CD4-positive, alpha-beta memory T cell (primary cell): ENCODE measurements at places on chromosomes 1 and 21.

- DNase-seq = no peak
Measured at GRCh38 chr1:53110370-53111072, 31.9 kb downstream of the SLC1A7 start.

- DNase-seq = no peak
Measured at GRCh38 chr1:113660088-113660487, 99.2 kb downstream of the PHTF1 start.

- peak; percentile 70 for DNase-seq
Measured at GRCh38 chr1:24927988-24928688, 1.9 kb downstream of the RUNX3 start.

- no peak for DNase-seq
Measured at GRCh38 chr1:82318265-82318664, 517.5 kb downstream of the ADGRL2 start.

GRCh38 chr1:172608098-172608601 is 50.8 kb upstream of the FASLG start:
- no peak for DNase-seq

GRCh38 chr1:17723684-17724083 is 31.4 kb upstream of the ACTL8 start:
- no peak for DNase-seq

GRCh38 chr1:77143529-77144121 is 75.6 kb downstream of the PIGK start:
- DNase-seq = peak; percentile 7

DNA sequence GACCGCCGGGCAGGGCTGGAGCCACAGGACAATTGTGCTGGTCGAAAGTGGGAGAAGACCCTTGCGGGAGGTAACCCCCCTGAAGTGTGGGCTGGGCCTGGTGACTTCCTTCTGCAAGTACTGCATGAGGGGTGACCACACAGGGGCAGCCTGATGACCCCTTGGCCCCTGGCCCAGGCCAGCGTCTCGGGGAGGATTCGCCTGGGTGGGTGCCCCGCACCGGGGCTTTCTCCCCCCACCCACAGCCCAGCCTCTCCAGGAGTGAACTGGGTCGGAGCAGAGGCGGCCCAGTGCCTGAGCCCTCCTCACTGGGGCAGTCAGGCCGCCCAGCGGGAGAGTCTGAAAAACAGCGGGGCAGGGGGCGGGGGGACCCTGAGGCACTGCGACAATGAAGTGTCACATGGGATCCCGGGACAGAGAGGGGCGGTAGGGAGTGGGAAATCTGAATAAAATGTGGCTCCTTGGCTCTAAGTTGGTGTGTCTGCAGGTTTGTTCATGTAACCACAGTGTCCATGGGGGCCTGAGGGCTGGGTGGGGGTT is 1.6 kb upstream of the DNMT3L start:
- no peak for DNase-seq

DNA sequence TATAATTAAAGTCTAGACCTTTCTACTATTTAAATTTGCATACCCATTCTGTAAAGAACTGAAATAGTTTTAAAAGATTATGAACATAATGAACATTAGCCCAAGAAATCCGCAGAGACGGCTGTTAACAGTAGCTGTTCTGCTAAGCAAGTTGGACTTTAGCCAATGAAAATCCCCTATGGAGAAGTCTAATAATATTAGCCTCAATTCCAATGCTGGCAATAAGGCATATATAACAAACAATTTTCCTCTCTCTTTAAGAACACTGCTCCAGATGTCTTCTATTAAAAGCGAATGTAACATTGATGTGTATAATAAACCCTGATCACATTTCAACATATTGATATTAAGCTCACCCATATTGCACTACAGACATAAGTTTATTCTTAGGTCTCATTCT is 221.3 kb upstream of the KCTD3 start:
- DNase-seq = no peak

GRCh38 chr1:9181176-9181906 is 52.4 kb upstream of the GPR157 start:
- peak; percentile 50 for DNase-seq

- no peak for DNase-seq
Measured at GRCh38 chr1:44433209-44433608, 28.2 kb downstream of the RNF220 start.

DNA sequence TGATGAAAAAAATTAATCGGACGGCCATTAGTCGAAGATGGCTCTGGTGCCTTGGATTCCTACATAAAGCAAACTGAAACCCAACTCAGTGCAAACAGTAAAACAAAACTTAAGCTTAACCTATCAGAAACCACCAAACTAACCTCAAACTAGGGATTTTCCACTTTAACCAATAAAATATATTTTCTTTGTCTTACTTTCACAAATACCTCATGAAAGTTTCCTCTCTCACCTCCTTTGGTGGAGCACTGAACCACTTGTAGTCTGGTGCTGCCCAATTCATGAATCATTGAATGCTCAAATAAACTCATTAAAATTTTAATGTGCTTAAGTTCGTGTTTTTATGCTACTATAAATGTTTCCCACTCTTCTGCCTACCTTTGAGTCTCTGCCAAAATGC is 7.0 kb downstream of the ADORA3 start:
- DNase-seq = no peak

GRCh38 chr21:45974073-45975019 is 7.2 kb upstream of the COL6A1 start:
- DNase-seq = no peak

DNA sequence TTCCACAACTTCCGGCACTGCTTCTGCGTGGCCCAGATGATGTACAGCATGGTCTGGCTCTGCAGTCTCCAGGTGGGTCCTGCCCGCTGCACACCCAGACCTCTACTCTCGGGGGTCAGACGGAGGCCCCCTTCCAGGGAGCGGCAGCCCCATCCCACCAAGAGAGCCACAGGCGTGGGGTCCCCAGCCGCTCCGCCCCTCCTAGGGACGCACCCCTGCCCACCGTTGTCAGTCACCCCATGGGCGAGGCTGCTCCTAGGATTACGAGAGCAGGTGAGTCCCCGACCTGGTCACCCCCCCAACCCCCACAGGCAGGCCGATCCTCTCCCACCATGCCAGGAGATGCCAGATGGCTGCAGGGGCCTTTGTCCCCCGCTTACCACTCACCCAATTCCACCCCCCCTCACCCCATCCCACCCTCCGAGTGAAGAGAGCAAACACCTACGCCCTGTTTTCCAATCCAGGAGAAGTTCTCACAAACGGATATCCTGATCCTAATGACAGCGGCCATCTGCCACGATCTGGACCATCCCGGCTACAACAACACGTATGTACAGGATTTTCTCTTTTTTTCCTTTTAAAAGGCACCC is 107.0 kb downstream of the PDE9A start:
- DNase-seq = no peak

DNA sequence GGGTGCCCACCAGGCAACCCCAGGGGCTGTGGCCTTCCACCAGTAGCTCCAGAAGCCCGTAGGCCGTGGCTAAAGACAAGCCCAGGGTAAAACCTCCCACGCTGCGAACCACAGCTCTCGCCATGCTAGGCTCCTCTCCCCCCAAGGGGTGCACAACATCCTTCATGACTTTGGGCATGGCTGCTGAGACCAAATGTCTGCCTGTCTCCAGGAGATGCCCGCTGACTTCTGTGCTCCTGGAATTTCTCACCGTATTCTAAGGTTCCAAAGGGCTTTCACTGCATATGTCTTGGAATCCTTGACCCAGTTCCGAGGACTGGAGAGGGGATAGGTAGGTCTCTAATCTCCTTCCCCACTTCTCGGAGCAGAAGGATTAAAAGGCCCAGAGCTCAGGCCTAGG is at the start of the genes DCST1 and DCST2:
TSS of gene DCST1 (plus strand) at position 301 of the 400 bp plus-strand sequence. CDS start 213 bp downstream, outside the sequence.
TSS of gene DCST2 (minus strand) at position 258 of the 400 bp plus-strand sequence. CDS start at position 178, 80 bp downstream.
- no peak for DNase-seq

DNA sequence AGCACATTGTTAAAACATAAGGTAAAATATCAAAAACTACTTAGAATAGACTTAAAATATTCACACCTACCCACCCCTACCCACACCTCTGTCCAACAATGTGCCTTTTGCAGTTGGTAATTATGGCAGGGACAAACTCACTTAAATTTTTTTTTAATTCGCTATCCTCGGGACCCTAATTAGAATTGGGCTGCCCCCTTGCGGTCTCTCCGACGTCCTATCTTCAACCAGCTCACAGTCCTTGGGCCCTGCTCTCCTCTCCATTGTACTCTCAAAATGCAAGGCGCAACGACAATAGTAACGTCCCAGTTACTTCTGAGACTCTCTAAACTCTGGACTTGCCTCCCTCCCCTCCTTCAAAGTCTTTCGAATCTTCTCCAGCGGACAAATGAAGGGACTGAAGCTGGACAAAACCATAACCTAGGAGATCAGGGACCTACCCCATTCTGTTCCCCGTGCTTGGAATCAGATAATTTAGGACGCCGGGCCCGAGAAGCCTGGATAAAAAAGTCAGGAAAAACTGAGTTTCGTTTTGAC is 1.1 kb upstream of the CIART start:
- DNase-seq = peak; percentile 57

DNA sequence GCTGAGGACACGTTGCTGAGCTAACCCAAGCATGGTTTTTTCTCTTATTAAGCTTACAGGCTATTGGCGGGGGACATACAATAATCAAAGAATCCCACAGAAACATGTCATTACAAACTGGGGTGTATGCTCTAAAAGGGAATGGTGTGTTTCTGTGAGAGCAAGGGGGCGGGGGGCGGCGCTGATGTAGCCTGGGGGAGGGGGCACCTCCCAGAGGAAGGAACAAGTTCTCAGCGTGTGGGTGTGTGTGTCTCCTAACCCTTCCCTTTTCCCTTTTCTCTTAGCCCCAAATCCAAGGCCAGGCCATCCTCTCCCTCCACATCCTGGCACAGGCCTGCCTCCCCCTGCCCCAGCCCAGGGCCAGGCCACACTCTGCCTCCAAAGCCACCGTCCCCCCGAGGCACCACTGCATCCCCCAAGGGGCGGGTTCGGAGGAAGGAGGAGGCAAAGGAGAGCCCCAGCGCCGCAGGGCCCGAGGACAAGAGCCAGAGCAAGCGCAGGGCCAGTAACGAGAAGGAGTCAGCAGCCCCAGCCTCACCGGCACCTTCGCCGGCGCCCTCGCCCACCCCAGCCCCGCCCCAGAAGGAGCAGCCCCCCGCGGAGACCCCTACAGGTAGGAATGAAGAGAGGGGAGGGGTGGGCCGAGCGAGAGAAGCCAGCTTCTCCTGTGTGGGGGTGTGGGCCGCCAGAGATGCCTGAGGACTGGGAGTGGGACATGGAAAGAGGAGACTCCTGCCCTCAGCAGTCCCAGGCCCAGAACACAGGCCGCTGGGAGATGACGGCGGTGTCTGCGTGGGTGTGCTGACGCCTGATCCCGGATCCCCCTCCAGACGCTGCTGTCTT is 21.9 kb downstream of the MAP7D1 start:
- DNase-seq = no peak

- no peak for DNase-seq
Measured at GRCh38 chr1:224747578-224747977, 131.5 kb downstream of the CNIH3 start.

DNA sequence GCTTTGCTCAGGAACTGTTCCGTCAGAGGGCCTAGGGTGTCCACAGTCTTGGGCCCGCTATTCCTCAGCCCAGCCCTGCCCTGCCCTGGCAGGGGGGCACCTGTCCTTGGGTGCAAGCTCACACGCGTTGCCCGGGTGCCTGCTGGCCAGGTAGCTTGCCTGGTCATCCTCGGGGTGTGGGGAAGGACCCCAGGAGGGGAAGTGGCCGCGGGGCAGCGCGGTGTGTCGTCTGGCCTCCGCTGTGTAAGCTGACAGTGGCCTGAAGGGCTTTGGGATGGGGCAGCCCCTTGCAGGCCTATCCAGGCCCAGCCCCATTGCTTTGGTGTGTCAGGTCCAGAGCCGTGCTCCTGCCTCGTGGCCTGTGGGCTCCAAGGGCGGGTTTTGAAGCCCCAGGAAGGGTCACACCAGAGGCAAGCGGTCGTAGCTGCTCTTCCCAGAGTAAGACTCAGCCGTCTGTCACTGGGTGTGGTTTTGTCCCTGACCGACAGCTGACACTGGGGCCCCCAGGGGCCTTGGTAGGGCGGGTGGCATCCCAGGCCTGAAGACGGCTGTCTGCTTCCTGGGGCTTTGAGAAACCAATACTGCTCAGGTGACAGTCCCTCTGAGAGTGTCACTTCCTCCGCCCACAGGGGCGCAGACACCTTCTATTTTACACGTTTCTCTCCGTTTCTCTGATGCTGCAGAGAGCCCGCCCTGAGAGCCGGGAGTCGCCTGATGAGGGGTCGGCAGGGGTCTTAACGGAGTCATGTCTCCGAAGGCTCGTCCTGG is 72.1 kb downstream of the SKI start:
- peak; percentile 87 for DNase-seq

GRCh38 chr21:40134731-40135492 is 267.7 kb downstream of the PCP4 start:
- DNase-seq = no peak

DNA sequence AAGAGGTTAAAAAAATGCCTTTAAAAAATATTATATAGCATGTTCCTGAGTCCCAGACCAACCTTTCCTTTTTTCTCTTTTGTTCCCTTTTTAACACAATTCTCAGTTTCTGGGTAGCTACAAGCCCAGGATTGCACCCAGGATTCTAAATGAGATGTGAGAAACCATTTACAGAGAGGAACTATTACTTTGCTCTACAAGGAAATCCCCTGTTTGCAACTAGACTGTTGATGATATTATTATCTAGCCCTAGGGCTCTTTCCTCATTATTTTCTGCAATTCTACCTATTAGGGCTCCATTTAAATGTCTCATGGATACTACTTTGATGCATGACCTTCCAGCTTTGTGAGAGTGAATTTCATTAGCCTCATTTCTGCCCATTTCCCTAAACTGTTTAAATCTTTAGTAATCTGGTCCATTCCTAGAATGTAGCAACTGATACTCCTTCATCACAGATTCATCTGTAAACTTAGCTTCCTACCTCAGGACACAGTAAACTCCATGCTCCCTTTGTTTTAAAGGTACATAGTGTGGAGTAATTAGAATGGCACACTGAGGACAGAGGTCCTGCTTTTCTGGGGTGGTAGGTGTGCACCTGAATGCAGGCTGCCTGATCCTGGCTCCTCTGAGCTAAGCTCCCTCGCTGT is 7.1 kb upstream of the KIF14 start:
- no peak for DNase-seq

DNA sequence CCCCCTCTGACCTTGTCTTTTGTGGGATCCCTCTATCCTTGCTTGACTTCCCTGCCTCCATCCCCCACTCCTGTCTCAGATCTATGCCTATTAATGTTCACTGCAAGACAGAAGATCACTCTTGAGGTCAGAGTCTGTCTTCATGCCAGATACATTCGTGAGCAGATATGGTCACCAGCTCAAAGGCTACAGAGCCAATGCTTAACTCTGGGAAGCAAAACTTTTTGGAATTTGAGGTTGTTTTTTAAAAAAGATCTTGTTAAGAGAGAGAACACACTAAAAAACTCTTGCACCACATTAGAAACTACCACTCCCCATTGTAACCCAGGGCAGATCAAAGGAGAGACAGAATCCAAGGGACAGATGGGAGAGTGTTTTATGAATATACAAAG is 17.1 kb upstream of the A3GALT2 start:
- no peak for DNase-seq

DNA sequence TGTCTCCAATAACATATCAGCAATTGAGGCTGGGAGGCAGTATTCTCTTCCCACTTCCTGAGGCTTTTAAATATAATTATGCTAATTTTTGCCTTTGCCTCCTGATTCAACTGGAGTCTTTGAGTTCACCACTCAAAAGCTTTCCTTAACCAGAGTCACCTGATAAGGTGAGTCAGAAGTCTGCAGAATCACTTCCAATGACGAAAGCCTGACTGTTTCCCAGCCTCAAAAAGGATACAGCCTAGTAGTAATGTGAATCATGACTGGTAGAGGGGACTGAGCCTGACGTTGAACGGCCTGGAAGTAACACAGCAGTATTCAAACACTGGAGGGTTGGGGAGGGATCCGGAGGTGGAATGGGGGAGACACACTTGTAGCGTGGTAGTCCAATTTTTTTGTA is 10.4 kb upstream of the MRPL9 start:
- no peak for DNase-seq
